HAP-1 (cell line): ENCODE measurements at places on chromosomes 16 and 17.

DNA sequence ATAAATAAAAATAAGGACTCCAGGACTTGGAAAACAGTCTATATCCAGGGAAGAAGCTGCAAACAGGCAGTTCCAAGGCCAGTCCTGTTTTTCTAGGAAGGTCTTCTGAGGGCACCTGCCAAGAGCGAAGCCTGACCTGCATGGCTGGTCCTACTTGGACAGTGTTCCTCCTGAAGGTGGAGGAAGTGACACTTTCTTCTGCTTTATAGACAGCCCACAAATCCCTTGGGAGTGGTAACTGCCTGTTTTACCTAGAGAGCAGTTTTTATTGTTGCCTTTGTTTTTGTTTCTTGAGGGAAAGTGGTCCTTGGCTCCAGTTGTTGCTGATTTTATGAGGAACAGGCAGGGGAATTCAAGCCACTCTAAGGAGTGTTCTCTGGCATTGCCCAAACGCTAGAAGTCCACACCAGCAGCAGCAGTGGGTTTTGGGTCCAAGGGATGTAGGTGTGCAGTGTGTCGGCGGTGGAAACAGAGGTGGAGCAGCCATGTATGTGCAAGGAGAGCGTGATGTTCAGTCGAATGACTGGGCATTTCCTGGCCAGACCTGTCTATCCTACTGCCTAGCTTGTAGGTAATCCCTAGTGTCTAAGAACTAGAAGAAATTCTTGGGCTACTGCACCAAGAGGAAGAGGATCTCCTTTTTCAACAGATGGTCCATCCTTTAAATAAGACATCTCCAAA lies 35.3 kb downstream of the LDHD start:
- DNase-seq: no peak

GRCh38 chr17:39092692-39093230 lies 58.7 kb downstream of the PLXDC1 start:
- peak; percentile 19 for DNase-seq

DNA sequence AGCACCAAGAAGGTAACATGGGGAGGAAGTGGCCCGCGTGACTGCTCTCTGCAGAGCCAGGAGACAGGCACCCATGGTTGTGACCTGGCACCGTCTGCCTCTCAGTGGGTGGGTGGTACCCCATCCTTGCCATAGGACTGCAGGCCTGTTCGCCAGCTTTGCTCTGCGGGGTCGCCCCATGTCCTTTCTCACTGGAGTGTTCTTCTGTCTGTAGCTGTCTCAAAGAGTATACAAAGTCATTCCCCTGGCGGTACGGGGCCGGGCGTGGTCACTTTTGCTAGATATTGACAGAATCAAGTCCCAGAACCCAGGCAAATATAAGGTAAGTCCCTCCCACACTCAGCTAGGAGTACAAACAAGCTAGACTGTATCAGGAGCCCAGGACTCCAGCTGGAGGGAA lies 6.0 kb downstream of the TBC1D26 start:
- no peak for DNase-seq

GRCh38 chr16:79215289-79215688 lies 385.2 kb downstream of the MAF start:
- DNase-seq: no peak

DNA sequence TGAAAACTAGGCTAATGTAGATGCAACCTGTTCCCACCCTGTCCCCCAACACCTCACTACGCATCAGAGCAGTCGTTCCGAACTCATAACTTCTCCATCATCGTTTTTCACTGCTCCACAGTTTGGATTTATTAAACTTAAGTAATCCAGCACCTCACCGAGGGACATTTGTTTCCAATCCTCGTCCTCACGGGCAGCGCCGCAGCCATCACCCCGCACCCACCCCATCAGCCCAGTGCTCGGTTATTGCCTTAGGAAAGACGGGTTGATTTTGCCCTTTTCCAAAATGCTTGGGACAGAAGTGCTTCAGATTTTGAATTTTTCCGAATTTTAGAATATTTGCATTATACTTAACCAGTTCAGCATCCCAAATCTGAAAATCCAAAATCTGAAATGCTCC lies 71.0 kb upstream of the DOC2B start:
- no peak for DNase-seq

GRCh38 chr16:81695321-81696165 lies 83.5 kb upstream of the PLCG2 start:
- no peak for DNase-seq

DNA sequence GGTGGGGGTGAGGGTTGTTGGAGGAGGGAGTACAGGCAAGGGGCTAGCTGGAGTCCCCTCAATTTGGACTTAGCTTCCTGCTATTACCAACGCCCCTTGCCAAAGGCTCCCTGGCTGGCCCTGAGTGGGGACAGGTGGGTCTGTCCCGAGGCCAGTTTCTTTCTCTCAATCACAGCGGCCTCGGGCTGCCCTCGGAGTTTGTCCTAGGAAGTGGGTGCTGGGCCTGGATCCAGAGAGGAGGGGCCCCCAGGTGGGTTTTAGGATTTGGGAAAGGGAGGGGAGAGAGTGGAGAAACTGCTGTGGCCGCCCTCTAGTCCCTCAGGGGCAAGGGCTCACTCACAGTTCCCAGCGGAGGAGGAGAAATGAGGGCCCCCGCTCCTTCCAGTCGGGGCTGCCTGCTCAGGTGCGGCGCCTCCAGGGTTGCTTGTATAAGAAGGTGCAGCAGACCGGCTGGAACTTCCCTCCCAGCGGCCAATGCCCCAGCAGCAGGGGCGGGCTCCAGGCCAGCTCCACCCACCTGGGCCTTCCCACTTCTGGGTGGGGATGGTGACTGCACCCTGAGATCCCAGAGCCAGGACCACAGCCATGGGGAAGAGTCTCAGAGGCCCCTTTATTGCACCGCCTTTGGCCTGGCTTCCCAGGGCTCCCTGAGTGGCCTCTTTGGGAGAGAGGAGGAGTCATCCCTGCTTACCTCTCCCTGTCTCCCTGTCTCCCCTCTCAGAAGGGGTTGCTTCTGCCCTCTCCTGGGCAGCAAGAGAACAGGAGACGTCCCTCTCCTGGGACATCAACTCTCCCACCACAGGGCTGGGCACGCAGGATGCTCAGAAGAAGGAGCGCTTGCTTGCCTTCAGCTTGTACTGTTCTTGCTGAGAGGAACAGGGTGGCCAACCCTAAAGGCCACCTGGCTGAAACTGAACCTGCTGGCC lies 112.0 kb upstream of the SMURF2 start:
- DNase-seq: peak; percentile 68
